ENCODE measurements at places on chromosomes 3 and 15.
A peak's percentile ranks its signal among the peaks of the same experiment; 100 is the strongest.

GRCh38 chr3:116607205-116607604, 102.4 kb upstream of the TUSC7 start:
- DNase-seq = no peak

DNA sequence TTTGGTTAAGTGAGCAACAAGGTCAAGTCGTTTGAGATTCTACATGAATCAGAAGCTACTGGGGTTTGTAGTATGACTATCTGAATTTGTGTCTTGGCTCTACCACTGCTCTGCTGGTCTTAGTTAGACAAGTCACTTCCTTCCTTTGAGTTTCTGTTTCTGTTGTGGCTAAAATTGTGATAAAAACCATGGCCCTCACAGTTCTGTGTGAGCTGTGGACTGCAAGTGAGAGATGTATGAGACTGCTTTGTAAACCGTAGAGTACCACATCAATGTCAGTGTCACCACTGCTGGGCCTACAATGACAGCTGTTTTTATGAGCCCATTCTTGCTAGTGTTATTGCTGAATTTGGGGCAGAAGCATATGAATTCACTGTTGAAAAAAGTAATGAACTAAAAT, 32.7 kb downstream of the RARB start:
- no peak for DNase-seq

DNA sequence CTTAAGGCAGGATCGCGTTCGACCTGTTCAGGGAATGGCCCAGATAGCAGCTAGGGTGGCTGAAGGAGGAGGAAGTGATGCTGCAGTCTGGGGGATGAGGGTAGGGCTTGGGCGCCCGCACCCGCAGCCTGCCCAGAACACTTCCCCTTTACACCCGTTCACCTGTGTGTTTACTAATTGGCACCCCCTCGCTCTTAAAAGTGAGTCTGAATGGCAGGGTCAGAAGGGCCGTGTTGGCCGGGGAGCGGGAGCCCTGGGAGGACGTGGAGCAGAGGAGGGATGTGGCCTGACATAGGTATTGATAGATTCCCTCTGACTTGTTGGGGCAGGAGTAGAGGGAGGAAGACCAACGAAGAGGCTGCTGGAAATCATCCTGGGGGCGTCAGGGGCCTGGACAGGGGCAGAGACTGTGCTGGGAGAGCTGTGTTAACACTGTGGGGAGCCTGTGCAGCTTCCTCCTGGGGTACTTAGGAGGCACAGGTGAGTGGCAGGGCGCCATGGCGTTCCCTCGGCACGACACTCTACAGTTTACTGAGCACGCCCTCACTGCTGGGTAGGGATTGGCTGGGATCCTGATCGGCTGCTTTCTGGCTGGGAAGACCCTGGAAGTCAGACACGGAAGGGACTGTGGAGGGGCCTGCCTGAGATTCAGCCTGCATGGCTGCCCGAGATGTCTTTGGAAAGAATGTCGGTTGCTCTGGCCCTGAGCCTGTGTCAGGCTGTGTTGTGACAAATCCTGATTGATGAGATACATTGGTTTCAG, 51.7 kb downstream of the SLC6A6 start:
- DNase-seq = no peak

DNA sequence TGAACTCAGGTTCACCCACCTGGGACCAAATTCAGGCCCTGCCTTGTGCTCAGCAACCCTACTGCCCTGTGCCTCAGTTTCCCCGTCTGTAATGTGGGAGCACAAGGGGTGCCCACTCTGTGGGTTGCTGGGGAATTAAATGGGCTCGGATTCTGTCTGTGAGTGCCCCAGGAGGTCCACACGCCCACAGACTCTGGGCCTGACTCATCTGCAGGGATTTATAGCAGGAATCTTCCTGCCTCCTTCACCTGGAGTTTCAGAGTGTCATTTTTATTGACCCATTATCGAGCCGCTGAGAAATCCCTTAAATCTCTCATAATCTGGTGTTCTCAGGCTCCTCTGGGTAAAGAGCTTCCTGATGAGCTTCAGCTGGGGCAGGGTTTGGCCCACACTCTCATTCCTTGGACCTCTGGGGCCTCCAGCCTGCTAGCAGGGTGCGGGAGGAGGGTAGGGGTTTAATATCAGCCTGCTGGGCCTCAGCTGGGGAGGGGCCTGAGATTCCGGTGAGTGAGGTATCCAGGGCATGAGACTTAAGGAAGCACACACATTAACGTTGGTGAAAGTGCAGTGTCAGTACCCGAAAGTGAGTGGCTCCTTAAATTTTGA, 16.4 kb downstream of the C3orf18 start:
- DNase-seq = no peak

- DNase-seq = no peak
Observed at GRCh38 chr3:45145681-45146614, at the start of gene CDCP1. Gene CDCP1, minus strand, starts transcription at chr3:45146378. Its CDS starts 91 bp downstream, at chr3:45146287.

- DNase-seq = no peak
Observed at GRCh38 chr3:32443478-32443877, 51.8 kb downstream of the CMTM7 start.

- DNase-seq = no peak
Observed at GRCh38 chr3:134625885-134626741, 24.7 kb downstream of the KY start.

DNA sequence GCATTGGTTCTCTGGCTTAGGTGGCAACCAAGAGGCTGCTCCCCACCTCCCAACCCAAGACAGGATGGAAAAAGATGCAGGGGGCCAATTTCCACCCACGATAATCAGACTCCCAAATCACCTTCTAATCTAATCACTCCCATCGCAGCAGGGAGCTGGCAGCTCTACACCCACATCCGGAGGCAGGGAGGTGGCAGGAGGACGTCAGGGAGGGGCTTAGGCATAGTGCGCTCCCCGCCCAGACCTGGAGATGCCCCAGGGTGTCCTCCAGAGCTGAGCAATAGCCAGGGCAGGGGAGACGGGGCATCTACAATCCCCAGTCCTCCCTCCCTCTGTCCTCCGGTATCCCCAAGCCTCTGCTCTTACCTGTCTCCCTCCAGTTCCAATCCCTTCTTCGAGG, 70.5 kb upstream of the SEC13 start:
- no peak for DNase-seq

DNA sequence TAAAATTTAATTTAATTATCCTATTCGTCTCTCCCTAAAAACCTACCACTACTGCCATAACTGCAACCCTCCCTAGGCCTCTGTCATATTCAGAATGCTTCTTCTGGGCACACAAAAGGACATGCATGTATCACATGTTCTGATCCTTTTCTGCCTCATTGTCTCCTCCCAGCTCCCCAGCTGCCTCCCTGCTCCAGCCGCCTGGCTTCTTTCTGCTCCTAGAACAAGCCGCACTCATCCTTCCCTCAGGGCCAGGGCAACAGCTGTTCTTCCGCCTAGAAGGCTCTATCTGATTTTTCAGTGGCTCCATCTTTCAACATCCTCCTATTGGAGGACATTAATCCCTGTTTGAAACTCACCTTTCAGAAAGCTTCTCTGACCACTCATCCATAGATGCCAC, 38.6 kb downstream of the TMED3 start:
- DNase-seq = no peak

DNA sequence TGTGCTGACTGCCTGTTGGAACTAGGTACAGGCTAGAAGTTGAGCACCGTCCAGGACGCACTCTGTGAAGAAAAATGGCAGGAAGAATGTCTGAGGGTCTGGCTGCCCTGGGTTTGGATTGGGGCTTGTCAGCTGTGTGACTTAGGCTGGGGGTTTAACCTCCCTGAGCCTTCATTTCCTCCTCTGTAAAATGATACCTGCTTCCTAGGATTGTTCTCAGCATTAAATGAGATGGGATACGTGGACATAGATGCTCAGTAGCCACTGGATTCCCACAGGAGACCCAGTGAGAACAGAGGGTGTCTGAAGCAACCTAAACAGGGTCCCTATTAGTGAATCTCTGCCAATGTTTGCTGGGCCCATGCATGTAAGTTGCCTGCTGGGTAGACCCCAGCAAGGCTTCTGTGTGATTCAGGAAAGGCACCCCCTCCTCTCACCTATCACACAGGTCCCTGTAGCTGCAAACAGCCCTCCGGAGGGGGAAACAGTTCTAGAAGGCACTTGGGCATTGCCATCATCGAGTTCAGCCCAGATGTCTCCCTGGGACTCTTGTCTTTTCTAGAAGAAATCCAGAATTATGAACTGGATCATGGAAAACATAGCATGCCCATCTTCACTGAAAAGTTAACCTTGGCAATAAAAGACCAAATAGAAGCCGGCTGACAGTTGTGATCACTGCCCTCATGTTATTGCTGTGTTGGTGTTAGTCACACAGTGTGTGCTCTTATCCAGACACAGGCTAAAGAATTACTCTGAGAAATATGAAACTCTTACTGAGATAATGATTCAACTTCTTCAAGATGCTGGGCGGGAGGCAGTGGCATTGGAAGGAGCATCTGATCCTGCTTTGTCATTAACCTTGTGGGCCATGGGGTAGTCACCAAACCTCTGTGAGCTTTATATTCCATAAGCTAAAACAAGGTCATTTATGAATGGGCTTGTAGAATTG, 64.5 kb downstream of the SMAD6 start:
- no peak for DNase-seq

- DNase-seq = no peak
Observed at GRCh38 chr3:99868311-99868646, 50.6 kb downstream of the CMSS1 start.

DNA sequence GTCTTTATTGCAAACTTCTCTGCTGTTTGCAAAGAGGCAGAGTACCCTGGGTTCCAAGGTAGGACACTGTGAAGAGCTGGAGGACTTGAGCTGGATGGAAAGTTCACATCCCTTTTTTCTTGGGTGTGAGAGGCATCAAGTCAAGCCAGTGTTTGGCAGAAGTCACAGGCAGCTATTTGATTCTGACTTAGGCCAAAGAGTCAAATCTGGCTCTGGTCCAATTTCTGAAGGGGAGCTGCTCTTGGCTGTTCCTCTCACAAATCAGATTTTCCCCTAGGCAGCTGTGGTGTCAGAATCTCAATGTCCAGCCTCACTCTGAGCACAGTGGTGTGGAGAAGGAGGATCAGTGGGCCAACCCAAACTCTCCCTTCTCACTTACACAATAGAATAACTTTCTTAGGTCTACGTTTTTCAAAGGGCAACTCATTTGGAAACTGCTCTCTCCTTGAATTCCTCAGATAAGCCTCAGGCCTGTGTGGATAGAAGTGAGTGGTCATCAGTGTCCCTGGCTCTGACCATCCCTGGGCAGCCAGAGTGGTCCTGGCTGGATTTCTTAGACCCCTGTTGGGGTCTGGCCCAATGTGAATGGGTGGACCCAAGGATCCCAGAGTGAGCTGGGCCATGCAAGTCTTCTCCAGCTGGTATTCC, 18.2 kb upstream of the AMOTL2 start:
- no peak for DNase-seq

GRCh38 chr15:68313501-68314410, 36.2 kb downstream of the FEM1B start:
- no peak for DNase-seq

DNA sequence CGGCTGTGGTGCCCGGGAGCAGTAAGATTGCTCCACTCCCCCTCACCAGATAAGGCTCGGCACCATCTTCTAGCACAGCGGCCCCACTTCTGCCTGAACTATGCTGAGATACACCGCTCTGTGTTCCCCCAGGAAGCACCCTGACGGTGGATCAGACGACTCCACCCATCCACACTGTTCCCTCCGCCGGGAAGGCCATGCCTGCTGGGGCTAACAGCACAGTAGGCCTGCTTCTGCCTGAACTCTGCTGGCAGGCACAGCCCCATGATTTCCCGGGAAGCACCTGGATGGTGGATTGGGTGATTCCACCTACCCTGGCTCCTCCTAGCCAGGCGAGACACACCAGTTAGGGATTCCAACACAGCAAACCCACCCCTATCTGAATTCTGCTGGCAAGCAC, 36.3 kb upstream of the PPM1L start:
- DNase-seq = no peak

DNA sequence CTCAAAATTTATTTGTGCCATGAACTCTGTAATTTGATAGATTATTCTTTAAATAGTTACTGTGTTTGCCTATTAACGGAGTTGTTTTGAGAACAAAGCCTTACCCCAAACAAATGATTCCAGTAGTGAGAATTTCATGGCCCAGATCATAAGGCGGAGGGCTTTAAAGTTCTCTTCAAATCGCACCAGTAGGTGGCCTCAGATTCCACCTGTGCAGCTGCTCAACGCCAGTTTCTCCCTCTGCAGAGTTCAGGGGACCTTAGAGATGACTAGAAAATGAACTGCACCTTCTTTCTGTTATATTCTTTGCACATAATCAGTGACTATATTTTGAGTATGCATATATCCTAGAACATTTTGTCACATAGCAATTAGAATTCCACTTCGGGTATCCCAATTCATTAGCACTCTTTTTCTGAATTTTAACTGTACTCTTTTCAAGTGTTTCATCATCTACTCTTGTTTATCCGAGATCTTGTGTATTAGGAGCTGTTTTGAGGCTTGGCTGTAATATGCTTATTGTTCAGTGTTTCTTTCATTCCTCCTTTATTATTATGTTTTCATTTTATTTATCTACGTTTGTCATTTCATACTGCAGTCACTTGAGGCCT, 232.6 kb upstream of the CHRM5 start:
- peak; percentile 25 for DNase-seq

DNA sequence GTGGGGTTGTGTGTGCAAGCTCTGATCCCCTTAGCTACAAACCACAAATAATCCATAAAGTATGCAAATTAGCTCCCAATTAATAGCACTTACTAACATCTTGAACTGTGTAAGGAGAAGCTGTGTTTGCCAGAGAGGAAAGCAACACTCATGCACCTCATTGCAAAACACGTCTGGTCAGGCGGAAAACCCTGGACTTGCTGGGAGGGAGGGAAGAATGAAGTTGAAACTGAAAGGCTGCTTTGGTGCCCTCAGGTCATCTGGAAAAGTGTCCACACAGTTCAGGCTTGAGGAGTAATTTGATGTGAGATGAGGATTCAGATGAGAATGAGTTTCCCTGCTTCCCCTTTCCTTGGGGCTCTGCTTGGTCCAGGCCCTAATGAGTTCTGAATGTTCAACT, 185.5 kb upstream of the ANKRD28 start:
- DNase-seq = no peak

Measured in NCI-H2081 treated with DMSO at 0.1 percent for 48 hours (cell line).